ENCODE measurements at places on chromosomes 3 and 15.

DNA sequence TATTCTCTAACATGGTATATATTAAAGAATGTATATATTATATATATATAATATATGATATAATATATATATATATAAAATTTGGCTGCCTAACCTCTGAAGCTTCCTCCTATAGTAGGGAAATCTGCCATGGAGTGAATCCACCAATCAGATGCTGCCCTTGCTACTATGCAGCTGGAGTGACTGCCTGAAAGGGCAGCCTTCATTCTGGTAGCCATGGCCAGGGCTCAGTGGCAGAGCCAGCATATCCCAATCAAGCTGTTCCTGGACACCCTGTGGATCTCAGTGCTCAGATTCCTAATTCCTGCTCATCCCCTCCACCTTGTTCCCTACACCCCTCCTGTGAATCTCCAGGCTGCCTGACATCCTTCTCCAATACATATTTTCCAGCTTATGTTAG is 2.2 kb upstream of the SH3GL3 start:
- no peak for DNase-seq

- no peak for DNase-seq
These were observed 16.1 kb downstream of the CASR start for GRCh38 chr3:122199552-122199951.

DNA sequence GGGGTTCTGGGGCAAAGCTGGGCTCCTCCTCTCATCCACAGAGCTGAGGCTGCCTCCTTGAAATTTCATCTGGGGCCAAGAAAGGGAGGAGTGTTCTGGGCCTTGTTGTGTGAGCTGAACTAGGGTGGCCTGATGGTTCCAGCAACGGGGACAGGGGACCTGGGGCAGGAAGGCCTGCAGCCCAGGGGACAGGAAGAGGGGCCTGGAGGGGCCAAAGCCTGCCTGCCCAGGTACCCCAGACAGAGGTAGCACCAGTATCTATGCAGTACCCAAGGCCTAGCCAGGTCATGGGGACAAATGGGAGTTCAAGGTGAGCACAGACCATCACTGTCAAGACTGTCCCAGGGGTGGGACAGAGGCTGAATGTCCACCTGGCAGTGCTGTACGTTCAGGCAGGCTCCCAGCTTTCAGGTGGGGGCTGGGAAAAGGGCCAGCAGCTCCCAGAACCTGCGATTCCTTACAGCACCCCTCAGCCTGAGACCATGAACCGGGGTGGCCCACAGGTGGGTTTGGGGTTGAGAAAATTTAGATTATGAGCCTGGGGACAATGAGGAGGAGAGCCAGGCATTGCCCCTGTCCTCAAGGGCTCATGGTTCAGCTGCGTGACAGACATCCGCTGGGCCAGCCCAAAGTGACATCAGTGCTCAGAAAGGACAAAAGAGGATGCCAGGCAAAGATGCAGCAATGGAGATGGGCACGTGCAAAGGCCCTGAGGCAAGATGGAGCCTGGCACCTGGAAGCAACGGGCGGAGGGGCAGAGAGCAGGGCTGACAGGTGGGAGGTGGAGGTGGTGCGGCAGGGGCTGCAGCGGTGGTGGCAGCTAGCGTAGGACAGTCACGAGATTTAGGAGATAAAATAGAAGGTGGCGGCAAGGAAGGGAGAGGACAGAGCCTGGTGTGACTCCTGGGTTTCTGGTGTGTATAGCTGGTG is 28.0 kb downstream of the PSTPIP1 start:
- no peak for DNase-seq

DNA sequence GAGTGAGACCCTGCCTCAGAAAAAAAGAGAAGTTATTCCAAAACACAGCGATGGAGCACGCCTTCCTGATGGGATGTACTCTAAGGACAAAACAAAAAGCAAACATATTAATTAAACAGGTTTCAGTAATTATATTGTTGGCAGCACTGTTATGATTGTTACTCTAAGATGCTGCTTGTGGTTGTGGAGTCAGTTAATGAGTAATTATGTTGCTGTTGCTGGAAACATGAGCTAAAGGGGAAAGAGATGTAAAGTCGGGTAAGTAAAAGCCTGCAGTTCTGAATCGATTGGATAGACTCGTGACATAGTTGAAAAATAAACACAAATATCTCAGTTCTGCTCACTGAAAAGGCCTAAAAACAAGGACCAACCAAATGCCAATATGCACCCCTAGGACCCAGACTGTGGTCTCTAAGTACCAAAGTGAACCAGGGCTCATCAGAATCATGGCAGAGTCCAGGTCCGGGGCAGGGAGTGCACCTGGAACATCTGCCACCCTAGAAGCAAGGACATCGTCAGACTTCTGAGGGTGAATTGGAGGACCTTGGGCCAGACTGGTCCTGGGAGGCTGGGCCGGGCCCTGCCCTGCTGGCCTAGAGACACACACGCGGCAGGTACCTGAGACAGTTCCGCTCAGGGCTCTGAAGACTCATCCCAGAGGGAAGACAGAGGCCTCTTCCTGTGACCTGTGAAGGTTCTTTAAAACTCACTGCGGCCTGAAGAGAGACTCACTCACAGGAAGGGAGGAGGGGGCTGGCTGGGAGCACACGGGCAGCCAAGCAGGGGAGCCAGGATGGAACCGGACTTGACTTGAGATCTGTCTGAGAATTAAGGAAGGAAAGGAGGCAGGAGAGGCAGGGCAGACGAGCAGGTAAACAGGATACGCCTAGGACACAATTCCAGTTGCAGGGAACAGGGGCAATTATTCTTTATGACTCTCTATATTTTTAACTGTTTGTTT is 140.5 kb downstream of the LRRK1 start:
- DNase-seq, result peak; percentile 31
